Fibroblast of skin of left biceps (primary cell): ENCODE measurements at places on chromosomes 2 and 18.

DNA sequence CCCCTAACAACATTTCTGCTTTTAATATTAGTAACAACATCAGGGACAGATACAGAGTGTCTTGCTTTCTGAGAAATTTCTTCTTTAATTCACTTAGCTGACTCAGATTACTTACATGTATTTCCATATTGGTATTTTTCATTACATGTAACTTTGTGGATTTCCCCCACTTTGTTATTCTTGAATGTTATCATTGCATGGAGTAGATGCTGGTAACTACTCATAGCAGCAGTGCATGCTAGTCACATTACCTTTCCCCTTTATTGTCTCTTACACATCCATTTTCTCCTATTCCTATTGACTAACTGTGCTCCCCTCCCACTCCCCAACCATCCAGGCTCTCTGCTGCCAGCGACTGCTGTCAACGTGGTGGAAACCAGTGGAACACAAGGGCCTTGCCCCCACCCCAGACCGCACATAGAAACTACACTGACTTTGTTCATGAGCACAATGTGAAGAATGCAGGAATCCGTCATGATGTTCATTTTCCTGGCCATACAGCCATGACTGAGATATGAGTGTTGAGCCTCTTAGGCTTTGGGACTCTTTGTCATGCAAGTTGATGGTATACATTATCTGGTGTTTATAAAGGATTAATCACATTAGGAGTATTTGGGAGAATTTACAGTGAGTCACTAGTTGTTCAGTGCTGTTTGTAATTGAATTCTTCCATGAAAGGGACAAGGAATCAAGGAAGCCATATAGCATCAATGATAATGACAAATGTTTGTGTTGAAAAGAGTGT, 91.0 kb downstream of the EPB41L5 start:
- DNase-seq: peak; percentile 85

DNA sequence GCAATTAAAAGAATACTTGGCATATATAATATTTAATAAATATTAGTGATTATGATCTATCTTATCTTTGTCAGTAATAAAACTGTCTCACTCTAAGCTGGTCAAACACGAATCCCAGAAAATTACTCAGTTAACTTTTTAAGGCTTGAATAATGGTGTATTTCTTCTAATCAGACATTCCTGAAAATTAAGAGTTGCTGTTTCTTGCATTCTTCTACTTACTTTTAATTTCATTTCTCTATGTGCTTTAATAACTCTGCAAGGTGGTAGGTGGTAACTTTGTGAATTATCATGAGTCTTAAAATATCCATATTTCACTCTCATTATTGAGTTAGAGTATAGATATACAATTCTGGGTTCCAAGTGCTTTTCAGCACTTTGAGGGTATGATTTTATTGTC, 3.1 kb upstream of the SERPINB10 start:
- no peak for DNase-seq

DNA sequence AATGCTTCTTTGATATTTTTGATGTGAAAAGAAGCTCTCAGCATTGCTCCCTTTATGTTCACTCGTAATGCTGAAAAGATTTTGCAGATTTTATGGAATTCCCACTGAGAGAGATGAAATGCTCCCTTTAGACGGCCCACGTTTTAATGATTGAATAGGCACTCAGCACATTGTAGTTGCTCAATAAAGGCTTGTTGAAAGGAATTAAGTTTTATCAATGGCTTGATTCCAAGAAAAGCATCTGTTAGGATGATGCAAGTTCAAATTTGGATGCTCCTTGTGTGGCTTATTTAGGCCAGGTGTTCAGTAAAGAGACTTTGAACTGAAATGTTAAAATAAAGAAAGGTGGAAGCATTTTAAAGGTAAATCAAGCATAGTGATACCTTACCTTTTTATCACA, 725.1 kb downstream of the EPHA4 start:
- DNase-seq: peak; percentile 42

- no peak for DNase-seq
Observed at GRCh38 chr2:220670511-220670910, 901.6 kb downstream of the EPHA4 start.

GRCh38 chr2:54279385-54279784, 23.4 kb upstream of the TSPYL6 start:
- no peak for DNase-seq

DNA sequence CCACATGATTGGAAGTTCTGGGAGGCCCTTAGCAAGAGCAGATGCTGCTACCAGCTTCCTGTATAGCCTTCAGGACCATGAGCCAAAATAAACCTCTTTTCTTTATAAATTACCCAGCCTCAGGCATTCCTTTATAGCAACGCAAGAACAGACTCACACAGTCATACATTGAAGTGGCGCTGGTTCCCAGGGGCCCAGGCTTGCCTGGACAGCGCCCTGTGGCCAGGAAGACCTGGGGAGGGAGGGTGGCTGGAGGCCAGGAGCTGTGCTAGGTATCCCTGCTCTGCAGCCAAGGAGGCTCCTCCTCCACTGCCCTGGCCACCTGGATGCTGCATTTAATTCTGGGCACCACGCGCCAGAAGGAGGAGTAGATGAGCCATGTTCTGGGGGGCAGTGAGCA, 98.1 kb downstream of the AGAP1 start:
- no peak for DNase-seq

DNA sequence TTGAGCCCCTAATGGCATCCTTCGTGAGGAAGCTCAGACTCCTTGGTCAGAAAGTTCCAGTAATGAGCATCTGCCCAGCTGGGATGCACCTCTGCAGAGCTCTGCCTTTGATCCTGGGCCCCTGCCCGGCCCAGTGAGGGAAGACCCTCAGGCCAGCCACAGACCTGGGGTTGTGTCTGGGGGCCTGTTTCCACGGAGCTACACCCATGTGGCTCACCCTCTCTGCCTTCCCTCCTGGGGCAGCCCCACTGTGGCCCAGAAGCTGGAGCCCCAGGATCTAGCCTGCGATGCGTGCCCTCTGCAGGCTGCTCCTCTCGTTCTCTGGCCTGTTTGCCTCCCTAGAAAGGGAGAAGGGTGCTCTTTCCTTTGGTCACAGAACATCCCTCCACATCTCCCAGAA, 9.8 kb downstream of the KCNF1 start:
- no peak for DNase-seq

DNA sequence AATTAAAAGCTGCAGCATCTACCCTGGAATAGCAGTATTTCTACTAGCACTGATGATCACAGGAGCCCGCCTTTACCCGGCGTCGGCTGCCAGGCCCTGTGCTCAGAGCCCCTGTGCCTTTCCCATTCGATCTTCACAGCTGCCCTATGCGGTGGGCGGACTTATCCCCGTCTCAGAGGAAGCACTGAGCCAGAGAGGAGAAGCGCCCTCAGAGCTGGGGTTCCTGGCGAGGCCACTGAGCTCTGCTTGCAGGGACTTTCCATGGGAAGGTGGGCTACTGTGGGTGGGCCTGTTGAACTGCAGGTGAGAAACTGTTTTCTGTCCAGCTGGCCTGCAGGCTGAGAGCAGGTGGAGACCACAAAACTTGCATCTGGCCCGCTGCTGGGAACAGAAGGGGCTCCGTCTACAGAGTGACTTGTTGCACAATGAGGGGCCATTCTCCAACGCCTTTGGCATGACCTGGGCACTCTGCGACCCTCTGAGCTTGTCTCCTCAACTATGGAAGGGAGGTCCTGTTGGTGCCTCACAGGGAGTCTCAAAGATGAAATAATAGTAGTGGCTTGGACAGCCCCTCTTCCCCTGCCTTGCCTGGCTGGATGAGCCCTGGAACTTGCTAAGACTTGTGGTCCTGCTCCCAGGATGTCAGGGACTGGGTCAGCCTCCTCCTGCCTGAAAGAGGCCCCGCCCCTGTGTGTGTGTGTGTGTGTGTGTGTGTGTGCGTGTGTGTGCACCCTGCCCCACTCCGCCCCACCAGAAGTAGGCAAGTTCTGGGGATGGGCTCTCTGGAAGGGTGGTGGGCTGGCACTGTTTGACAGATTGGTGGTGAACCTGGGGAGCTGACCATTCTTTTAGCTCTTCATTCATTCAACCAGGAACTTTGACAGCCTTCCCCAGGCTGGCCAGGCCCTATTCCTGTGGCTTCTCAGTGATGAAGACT, 32.7 kb downstream of the GLI2 start:
- no peak for DNase-seq

DNA sequence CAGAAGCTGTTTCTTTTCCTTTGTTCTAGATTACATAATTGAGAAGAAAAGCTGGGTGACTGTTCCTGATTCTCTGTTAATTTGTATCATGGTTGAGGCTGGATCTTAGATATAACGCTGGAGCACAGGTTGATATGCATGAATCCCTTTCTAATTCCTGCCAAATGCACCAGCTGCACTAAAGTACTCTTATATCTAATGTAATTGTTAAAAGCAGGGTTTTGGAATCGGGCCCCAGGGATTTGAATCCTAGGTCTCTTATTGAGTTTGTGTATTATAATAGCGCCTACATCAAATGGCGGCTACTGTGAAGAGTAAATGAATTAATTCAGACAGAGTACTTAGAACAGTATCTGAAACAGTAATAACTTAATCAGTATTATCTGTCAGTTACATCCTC, 80.4 kb downstream of the MC4R start:
- DNase-seq: no peak

DNA sequence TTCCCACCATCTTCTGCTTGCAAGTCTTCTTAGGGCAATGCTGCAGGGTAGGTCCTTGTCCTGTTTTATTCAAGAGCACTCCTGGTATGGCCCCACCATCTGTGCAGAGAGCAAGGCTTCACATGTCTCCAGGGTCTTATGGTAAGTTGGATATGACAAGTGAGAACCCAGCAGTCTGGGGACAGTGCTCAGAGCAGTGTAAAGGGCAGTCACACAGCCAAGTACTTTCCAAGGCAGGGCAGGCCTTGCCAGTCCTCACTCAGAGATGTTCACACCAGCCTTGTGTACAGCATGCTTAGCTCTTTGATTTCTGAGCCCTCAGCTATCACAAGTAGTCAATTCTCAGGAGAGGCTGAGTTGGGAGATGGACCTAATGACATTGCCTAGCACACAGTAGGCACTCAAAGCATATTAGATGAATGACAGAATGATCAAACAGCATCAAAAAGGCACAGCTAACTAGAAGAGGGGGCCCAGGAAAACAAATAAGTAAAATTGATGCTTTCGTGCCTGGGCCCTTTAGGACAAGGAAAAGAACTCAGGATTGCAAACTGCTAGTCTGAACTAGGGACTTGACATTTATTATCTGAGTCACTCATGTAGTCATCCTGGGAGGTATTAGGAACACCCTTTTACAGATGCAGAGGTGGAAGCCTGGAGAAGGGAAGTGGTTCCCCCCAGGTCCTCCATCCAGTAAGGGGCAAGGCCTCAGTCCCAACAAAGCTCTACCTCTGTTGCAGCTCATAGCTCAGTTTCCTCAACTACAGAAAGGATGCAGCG, 86.7 kb upstream of the CTAGE1 start:
- no peak for DNase-seq

- DNase-seq: no peak
Observed at GRCh38 chr18:23682472-23682871, 6.8 kb upstream of the LAMA3 start.

GRCh38 chr2:236787885-236788284, 218.3 kb downstream of the ACKR3 start:
- DNase-seq: no peak

GRCh38 chr2:237998530-237998929, 31.7 kb downstream of the UBE2F start:
- DNase-seq: no peak

GRCh38 chr2:48530033-48530811, at the start of gene STON1:
STON1 (plus strand) TSS chr2:48530154; CDS start chr2:48580634, 50,480 bp downstream.
- no peak for DNase-seq

GRCh38 chr2:224410946-224411561, 9.1 kb upstream of the FAM124B start:
- DNase-seq: peak; percentile 3

- DNase-seq: no peak
Observed at GRCh38 chr2:37652199-37652640, 19.2 kb downstream of the CDC42EP3 start.

- no peak for DNase-seq
Observed at GRCh38 chr2:118913803-118914645, 28.0 kb upstream of the MARCO start.

GRCh38 chr2:222973237-222973636, 78.8 kb upstream of the KCNE4 start:
- no peak for DNase-seq

DNA sequence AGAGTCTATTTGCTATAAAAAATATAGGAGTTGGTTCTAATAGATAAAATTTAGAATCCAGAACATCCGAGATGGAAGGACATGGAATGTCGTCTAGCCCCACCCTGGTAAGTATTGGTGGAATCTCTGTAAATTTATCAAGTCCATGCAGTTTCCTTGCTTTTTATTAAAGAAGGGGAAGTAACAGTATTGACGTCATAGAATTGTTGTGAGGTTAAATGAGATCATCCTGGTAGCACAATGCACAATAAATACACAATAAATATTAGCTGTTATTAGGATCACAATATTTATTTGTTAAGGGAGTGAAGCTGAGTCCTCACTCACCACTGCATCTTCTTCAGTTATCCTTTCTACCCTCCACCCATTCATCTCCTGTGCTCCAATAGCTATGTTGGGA, 16.7 kb upstream of the TMEM177 start:
- DNase-seq: no peak

DNA sequence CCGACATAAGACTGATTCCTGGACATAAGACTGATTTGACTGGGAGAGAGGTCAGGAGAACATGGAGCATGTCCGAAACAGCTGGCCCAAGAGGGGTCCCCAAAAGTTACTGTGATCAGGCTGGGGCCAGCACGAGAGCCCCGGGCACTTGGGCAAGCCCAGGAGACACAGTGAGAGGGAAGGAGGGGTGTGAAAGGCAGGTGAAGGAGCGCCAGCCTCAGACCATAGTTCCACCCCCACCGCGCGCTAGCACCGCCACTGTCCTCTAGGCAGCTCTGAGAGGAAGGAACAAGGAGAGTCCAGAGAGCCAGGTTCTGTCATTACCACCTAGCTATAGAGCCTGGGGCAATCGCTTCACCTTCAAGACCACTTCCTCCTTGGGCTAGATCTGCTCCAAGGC, 78.2 kb upstream of the DAPL1 start:
- no peak for DNase-seq

DNA sequence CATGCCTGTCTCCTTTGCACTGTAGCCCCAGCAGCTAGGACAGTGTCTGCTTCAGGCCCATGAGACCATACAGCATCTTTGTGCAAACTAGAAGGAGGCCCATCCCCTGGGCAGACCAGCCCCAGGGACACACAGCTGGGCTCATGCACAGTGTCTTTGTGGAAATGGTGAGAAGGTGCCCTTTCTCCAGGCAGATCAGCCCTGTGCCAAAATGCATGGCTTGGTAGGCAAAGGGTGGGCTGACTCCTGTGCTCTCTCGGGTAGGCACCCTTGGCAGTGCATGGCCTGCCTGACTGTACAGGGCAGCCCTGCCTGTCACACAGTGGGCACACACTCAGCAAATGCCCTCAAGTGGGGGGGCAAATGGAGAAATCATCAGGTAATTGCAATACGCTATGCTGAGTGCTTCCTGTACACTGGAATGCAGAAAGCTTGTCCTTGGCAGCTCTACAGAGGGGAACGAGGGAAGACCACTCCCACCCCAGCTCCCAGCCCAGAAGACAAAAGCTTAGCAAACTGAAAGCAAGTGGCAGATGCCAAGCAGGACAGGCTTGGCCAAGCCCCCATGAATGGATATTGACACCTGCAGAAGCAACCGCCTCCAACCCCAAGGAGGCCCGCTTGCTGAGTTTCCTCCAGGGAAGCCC, 21.6 kb downstream of the TNS1 start:
- no peak for DNase-seq
